Fibroblast of lung (primary cell): ENCODE measurements at places on chromosomes 3 and 15.

- H3K36me3 ChIP-seq, result no peaks in the 10 kb centered on the region
- DNase-seq, result no peak
- H3K4me1 ChIP-seq, result peaks cover 30% of the 10 kb centered on the region
Measured at GRCh38 chr3:192881159-192881786, 36.4 kb downstream of the MB21D2 start.

- no peak for DNase-seq
- no peaks in the 10 kb centered on the region for H3K36me3 ChIP-seq
- no peaks in the 10 kb centered on the region for H3K4me1 ChIP-seq
- H3K4me3 ChIP-seq, result no peak overlapping the region
- no peak overlapping the region for H3K27ac ChIP-seq
- H3K27me3 ChIP-seq, result no peaks in the 10 kb centered on the region
Measured at GRCh38 chr15:25185791-25186190, 231.0 kb downstream of the SNRPN start.

GRCh38 chr3:157785102-157785826 lies 282.0 kb upstream of the VEPH1 start:
- H3K4me1 ChIP-seq, result peaks cover 9% of the 10 kb centered on the region
- peak; percentile 97 for DNase-seq
- peak overlapping the region; percentile 2 for H3K27ac ChIP-seq
- H3K36me3 ChIP-seq, result no peaks in the 10 kb centered on the region

DNA sequence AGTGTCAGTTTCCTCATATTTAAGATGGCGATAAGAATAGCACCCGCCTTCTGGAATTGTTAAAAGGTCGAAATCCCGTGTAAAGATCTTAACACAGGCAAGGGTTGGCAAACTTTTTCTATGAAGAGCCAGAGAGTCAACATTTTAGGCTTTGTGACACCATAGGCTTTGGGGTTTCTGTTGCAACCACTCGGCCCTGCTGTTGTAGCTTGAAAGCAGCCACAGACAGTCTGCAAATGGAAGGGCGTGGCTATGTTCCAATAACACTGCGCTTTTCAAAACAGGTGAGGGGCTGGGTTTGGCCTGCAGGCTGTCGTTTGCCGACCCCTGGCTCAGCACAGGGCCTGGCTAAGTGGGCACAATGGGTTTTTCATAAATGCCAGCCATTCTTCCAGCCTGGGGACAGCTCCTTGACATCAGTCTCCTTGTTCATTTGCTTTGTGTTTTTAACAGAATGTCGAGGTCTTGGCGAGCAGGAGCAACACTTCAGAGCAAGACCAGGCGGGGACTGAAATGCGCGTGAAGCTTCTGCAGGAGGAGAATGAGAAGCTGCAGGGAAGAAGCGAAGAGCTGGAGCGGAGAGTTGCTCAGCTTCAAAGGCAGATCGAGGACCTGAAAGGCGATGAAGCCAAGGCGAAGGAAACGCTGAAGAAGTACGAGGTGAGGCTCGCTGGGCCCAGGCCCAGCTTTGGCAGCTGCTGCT lies 75.2 kb upstream of the MYZAP start:
- H3K4me1 ChIP-seq, result no peaks in the 10 kb centered on the region
- DNase-seq, result no peak
- H3K27me3 ChIP-seq, result no peaks in the 10 kb centered on the region
- no peak overlapping the region for H3K27ac ChIP-seq

- H3K4me1 ChIP-seq, result no peaks in the 10 kb centered on the region
- no peak for DNase-seq
- no peak overlapping the region for H3K27ac ChIP-seq
- no peaks in the 10 kb centered on the region for H3K27me3 ChIP-seq
Measured at GRCh38 chr15:64997066-64997465, 7.4 kb upstream of the SPG21 start.

- DNase-seq, result no peak
- H3K27ac ChIP-seq, result no peak overlapping the region
- H3K27me3 ChIP-seq, result no peaks in the 10 kb centered on the region
- no peaks in the 10 kb centered on the region for H3K4me1 ChIP-seq
- H3K4me3 ChIP-seq, result no peak overlapping the region
Measured at GRCh38 chr3:100577382-100578008, 31.9 kb upstream of the ADGRG7 start.

- no peaks in the 10 kb centered on the region for H3K27me3 ChIP-seq
- H3K4me1 ChIP-seq, result peaks cover 30% of the 10 kb centered on the region
- H3K36me3 ChIP-seq, result no peaks in the 10 kb centered on the region
- no peak overlapping the region for H3K4me3 ChIP-seq
- no peak for DNase-seq
Measured at GRCh38 chr15:99452010-99452409, 113.8 kb upstream of the MEF2A start.

- peak; percentile 26 for DNase-seq
- peaks cover 25% of the 10 kb centered on the region for H3K4me1 ChIP-seq
- H3K4me3 ChIP-seq, result no peak overlapping the region
- no peak overlapping the region for H3K27ac ChIP-seq
- no peaks in the 10 kb centered on the region for H3K27me3 ChIP-seq
Measured at GRCh38 chr3:45670991-45671390, 18.2 kb upstream of the SACM1L start.

DNA sequence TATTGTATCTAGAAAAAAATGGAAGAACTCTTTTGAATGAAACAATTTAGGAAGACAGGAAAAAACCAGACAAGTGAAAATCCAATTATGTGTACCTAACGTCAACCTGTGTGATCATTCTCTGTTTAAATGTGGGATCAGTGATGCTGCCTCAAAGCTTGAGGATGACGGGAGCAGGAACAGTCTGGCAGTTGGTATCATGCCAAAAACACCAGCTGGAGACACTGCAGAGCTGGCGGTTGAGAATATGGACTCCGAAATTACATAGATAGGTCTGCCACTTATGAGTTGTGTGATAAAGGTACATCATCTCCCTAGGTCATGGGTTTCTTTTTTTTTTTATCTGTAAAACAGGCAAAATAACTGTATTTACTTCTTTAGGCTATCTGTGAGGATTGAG lies 480.5 kb downstream of the CNTN4 start:
- H3K4me1 ChIP-seq, result no peaks in the 10 kb centered on the region
- no peak for DNase-seq
- H3K27ac ChIP-seq, result no peak overlapping the region
- H3K27me3 ChIP-seq, result no peaks in the 10 kb centered on the region
- H3K4me3 ChIP-seq, result no peak overlapping the region

DNA sequence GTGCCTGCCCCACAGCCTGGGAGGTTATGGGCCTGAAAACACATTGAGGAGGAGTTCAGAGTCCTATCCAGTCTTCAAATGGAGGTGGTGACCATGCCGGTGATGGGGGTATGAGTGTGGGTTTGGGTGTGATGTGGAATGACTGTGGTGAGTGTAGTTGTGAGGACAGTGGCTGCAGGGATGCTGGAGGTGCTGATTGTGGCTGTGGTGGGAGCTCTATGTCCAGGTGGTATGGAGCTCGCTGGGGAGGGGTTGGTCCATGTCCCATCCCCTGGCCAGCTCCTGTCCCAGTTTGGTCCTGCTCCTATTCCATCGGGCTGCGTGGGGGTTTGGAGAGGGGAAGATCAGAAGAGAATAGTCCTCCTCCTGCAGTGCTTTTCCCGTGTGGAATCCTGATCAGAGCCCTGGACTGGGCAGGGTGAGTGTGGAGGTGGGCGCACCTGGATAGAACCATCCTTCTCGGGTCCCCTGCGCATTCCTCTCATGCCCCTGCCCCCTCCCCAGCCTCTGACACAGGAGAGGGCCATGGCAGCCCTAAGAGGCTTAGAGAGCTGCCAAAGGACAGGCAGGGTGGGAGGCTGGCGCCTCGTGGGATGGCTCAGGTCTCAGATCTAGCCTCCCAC lies 23.0 kb upstream of the GOLGA6C start:
- no peak for DNase-seq
- no peaks in the 10 kb centered on the region for H3K4me1 ChIP-seq
- H3K4me3 ChIP-seq, result no peak overlapping the region
- peaks cover 22% of the 10 kb centered on the region for H3K27me3 ChIP-seq
- H3K36me3 ChIP-seq, result no peaks in the 10 kb centered on the region

GRCh38 chr15:80970658-80971057 lies 19.0 kb downstream of the MESD start:
- DNase-seq, result no peak
- peaks cover 3% of the 10 kb centered on the region for H3K4me1 ChIP-seq
- H3K4me3 ChIP-seq, result no peak overlapping the region
- no peaks in the 10 kb centered on the region for H3K27me3 ChIP-seq

- no peak overlapping the region for H3K4me3 ChIP-seq
- H3K36me3 ChIP-seq, result no peaks in the 10 kb centered on the region
- no peaks in the 10 kb centered on the region for H3K4me1 ChIP-seq
- no peak overlapping the region for H3K27ac ChIP-seq
Measured at GRCh38 chr3:98594628-98595324, 1.4 kb upstream of the CPOX start.

GRCh38 chr3:197880491-197881269 lies 69.3 kb upstream of the RPL35A start:
- no peak overlapping the region for H3K27ac ChIP-seq
- DNase-seq, result no peak
- H3K27me3 ChIP-seq, result no peaks in the 10 kb centered on the region
- no peaks in the 10 kb centered on the region for H3K4me1 ChIP-seq

- H3K27ac ChIP-seq, result no peak overlapping the region
- peak; percentile 90 for DNase-seq
- no peak overlapping the region for H3K4me3 ChIP-seq
Measured at GRCh38 chr15:47885920-47886319, 168.6 kb downstream of the SEMA6D start.

GRCh38 chr15:98858610-98859023 lies 149.0 kb downstream of the PGPEP1L start:
- no peaks in the 10 kb centered on the region for H3K27me3 ChIP-seq
- DNase-seq, result no peak
- no peak overlapping the region for H3K27ac ChIP-seq
- H3K4me3 ChIP-seq, result no peak overlapping the region

DNA sequence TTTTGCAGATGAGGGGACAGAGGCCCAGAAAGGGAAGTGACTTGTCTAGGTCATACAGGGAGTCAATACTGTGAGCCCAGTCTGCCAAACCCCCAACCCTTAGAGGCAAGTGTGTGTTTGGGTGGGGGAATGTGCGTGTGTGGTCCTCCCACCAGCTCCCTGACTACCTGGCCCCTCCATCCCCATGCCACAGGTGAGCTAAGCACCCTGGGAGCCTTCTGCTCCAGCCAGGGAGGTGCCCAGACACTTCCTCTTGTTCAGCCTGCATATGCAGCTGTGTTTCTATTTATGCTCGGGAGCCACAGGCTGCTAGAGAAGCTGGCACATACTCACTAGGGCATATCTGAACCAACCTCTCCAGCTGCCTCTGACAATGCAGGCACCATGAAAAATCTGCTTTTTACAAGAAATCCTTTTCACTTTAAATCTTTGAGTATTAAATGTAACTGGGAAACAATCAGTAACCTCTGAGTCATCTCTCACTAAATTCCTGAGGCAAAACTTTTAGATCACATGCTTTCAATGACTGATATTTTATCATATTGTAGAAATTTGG lies 20.7 kb downstream of the TBC1D2B start:
- peaks cover 24% of the 10 kb centered on the region for H3K4me1 ChIP-seq
- peak overlapping the region; percentile 79 for H3K27ac ChIP-seq
- no peaks in the 10 kb centered on the region for H3K27me3 ChIP-seq
- H3K36me3 ChIP-seq, result peaks cover 6% of the 10 kb centered on the region

DNA sequence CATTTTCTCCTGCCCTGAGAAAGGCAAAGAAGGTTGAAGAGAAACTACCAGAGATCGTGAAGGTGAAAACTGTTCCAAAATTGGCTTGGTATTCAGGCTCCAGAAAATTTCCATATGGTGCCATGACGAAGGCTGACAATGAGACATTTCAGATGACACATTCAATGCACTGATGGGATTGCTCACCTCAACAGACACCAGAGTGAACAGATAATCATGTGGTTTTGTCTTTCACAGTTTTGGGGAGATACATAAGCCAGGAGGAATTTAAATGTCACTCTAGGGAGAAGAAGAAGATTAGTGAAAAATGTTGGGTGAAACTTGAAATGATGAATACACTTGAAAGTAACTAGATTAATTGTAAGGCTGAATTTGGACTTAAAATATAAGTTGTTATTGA lies 339.7 kb upstream of the EPHA3 start:
- DNase-seq, result no peak
- no peak overlapping the region for H3K27ac ChIP-seq
- H3K27me3 ChIP-seq, result no peaks in the 10 kb centered on the region
- no peak overlapping the region for H3K4me3 ChIP-seq
- no peaks in the 10 kb centered on the region for H3K4me1 ChIP-seq
- H3K36me3 ChIP-seq, result no peaks in the 10 kb centered on the region

DNA sequence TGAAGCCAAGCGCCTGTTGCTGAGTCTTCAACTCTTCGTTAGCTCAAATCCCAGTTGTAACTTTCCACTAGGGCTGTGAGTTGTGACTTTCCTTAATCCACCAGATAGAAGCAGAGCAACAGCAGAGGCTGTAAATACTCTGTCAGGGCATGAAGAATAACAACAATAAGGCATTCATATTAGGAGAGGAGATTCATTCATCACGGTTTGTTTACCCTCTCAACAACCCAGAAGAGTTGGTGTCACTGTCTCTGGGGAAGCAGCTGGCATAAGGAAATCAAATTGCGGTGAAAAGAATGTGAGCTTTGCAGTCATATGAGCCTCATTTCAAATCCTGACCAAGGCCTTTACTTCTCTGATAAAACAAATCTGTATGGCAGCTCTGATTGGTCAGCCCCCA lies 184.8 kb downstream of the SHQ1 start:
- no peaks in the 10 kb centered on the region for H3K36me3 ChIP-seq
- no peak overlapping the region for H3K4me3 ChIP-seq
- DNase-seq, result no peak
- H3K27me3 ChIP-seq, result no peaks in the 10 kb centered on the region

DNA sequence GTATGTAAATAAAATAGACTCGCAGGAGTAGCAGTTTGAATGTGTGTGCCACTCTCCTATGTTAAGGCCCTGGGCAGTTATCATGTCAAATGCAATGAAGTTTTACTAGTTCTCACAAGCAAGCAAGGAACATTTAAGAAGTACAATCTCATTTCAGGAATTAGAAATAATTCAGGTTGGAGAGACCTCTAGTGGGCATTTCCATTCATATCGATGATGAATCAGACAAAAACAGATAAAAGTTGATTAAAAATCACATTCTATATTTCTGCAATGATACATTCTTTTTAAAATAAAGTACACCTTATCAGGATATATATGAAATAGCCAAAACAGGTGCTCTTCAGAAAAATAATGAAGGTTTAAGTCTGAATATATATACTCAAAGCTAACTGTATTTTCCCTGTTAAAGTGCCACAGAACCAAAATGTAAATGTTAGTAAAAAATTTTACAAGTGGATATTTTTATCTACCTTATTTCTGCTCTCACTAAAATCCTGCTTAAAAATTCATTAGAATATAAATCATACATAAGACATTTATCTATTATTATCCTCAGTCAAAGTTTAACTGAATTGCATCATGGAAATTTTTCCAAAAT lies 492.4 kb upstream of the FRG2C start:
- H3K27ac ChIP-seq, result no peak overlapping the region
- H3K36me3 ChIP-seq, result no peaks in the 10 kb centered on the region
- no peaks in the 10 kb centered on the region for H3K4me1 ChIP-seq

DNA sequence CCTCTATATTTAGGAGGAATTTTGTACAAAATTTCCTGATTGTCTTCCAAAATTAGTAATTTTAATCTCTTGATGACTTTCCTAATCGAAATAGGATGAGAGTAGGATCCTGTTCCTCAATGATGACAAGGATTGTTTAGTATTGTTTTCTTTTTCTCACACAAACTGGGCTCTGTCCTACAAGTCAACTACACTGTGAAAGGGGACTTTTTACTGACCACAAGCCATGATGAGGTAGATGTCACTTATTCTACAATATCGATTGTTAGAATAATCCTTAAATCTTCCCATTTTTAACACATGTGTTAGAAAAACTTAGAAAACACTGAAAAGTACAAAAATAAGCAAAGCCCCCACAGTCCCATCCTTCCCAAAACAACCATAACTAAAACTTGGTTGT lies 35.8 kb upstream of the TSC22D2 start:
- no peak for DNase-seq
- H3K27ac ChIP-seq, result peak overlapping the region; percentile 46
- no peaks in the 10 kb centered on the region for H3K36me3 ChIP-seq
- peaks cover 6% of the 10 kb centered on the region for H3K4me1 ChIP-seq
- H3K27me3 ChIP-seq, result no peaks in the 10 kb centered on the region
